HuH-7.5 (cell line): ENCODE measurements at places on chromosomes 6 and 20.
A peak's percentile ranks its signal among the peaks of the same experiment; 100 is the strongest.

GRCh38 chr20:25005220-25005619 lies 12.7 kb upstream of the APMAP start:
- DNase-seq: no peak

DNA sequence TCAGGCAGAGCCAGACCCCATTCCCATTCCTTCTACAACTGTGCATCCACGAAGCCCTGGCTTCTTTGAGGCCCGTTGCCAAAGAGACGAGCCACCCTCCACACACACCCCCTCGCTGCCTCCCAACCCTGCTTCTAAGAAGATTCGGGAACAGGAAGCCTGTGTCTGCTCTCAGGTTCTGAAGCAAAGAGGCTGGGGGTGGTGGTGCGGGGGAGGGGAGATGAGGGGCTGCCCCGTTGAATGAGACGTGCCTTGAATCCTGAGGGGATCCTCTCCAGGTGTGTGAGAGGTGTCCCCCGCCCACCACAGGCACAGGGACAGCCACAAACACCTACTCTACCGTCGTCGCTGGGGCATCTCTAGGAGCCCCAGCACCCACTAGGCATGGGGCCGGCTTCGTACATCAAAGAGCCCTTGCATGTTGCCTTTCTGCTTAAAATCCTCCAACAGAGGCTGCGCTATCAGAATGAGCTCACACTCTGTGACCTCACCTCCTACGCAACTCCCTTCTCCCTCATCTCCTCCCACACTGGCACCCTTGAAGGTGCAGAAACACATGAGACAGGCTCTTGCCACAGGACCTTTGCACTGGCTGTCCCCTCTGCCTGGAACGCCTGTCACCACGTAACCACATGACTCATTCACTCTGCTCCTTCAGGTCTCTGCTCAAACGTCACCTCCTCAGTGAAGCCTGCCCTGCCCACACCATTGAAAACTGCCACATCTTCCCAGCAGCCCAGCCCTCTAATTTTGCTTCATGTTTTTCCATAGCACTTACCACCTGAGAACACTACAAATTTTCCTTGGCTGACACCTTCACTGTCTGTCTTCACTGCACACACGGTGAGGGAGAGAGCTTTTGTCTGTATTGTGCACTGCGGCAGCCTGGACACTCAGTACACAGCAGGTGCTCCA lies 58.5 kb downstream of the PREX1 start:
- DNase-seq: no peak

DNA sequence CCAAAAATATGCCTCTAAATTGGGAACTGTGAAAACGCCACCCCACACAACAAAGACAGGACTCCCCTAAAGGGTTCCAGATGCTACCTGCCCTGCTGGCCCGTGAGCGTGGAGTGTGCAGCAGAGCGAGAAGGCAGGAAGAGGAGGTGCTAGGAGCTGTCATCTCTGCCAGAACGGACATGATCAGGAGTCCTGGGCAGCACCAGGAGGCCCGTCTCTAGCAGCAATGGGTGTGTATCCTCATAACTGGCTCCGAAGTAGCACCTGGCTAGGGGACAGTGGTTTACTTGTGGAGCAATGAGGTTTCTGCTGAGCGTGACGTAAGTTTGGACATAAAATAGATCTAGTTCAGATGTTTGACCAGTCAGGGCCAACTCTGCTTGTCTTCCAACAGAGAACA lies 226.0 kb downstream of the CDH4 start:
- DNase-seq: no peak

GRCh38 chr6:7532232-7532631 lies 9.2 kb upstream of the DSP start:
- DNase-seq: no peak

DNA sequence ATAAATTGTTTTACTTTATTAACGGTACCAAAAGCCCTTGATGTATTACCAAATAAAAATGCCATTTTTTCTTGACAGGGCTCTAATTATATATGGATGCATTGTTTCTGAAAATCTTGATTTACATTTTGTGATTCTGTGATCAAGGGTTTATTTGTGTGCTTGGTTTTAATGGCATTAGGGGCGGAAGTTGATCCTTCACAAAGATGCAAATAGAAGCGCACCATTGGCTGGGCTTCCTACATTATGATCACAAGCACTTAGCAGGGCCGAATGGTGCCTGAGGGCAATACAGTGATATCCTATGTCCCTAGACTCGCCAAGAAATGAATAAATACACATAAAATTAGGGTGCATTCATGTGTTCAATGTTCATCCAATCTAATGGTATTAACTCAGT lies 172.9 kb upstream of the UST start:
- DNase-seq: no peak

DNA sequence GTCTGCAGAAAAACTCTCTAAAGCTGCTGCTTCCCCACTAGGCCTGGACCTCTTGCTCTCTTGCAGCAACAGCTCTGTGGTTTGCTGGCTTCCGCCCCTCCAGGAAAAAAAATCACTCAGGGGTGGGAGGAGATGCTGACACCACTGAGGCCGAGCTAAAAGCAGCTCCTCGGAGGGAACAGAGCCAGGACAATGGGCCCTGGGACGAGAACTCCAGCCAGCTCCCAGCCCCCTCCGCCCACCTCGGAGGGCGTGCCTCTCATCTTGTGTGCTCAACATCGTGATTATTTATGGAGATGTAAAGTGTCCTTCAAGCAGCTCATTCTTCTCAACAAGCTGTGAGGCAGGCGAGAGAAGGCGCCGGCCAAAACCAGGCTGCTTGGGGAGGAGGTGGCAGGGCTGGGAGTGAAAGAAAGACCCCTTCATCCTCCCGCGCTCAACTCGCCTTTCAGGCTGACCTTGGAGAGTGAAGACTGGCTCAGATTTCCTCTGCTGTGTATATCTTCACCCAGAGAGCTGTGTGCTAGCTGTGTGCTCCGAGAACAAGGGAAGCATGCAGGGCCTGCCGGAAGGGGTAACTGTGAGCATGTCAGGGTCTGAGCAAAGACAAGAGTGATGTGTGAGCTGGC lies 53.5 kb upstream of the LRFN2 start:
- DNase-seq: no peak

GRCh38 chr6:30258204-30258603 lies 45.0 kb upstream of the TRIM26 start:
- no peak for DNase-seq

DNA sequence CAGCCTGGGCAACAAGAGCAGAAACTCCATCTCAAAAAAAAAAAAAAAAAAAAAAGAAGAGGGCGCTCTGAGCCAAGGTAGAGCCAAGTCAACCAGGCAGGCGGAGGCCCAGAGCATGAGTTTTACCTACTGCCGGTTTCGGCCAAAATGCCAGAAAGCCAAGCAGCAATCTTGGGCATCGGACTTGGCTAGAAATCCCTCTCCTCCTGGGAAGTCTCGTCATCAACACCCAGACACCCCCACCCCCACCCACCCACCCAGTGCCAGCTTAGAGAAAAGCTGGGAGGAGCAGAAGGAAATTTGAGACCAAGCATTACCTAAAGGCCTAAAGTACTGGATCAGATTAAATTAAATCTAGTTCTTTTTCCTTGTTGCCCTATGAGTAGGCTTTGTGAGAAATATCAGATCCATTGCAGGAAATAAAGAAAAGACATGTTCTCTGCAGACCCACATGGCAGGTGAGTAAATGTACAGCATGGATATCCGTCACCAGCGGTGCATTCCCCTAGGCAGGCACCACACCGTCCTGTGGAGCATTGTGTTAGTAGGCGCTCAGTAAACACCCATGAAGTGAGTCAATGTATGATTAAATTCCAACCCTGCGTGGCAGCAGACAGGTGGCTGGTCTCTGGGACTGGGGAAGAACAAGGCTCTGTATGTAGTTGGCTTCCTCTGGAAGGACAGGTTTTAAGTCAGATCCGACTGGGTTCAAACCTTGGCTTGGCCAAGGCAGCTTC lies 21.0 kb downstream of the RIPOR3 start:
- peak; percentile 97 for DNase-seq

DNA sequence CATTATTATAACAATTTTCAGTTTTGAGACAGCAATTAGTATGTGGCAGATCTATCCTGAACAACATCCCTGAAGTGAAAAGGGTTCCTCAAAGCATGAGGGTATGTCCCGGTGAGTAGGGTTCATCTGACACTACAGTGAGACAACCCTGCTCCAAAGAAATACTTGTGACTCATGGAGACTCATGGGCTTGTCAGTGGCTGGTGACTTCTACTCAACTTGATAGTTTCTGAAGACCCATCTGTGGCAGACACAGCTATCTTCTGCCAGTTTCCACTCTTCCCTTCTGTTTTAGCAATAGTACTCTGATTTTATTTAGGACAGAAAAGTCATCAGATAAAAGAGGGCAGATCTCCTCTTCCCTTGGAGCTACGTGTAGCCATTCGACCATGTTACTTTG lies 41.4 kb downstream of the MAP3K7 start:
- DNase-seq: no peak

DNA sequence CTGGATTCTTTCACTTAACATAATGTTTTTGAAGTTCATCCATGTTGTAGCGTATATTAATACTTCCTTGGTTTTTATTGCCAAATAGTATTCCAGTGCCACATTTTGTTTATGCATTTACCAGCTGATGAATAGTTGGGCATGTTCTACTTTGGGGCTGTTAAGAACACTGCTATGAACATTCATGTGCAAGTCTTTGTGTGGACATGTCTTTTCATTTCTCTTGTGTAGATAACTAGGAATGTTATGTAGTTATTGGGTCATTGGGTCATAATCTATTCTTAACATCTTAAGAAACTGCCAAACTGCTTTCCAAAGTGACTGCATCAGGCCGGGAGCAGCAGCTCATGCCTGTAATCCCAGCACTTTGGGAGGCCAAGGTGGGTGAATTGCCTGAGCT lies 43.8 kb upstream of the GLP1R start:
- no peak for DNase-seq

- no peak for DNase-seq
Observed at GRCh38 chr6:29510746-29511300, 23.1 kb upstream of the MAS1L start.

DNA sequence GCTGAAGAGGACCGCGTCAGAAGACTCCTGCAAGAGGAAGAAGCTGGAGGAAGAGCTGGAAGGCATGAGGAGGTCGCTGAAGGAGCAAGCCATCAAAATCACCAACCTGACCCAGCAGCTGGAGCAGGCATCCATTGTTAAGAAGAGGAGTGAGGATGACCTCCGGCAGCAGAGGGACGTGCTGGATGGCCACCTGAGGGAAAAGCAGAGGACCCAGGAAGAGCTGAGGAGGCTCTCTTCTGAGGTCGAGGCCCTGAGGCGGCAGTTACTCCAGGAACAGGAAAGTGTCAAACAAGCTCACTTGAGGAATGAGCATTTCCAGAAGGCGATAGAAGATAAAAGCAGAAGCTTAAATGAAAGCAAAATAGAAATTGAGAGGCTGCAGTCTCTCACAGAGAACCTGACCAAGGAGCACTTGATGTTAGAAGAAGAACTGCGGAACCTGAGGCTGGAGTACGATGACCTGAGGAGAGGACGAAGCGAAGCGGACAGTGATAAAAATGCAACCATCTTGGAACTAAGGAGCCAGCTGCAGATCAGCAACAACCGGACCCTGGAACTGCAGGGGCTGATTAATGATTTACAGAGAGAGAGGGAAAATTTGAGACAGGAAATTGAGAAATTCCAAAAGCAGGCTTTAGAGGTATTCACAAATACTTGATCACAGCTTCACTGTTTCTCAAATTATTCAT lies 8.9 kb upstream of the SNRNP48 start:
- DNase-seq: peak; percentile 22

GRCh38 chr6:161204866-161205557 lies 68.8 kb downstream of the AGPAT4 start:
- DNase-seq: no peak

- DNase-seq: no peak
Observed at GRCh38 chr6:7637533-7637932, 47.5 kb downstream of the SNRNP48 start.

GRCh38 chr6:105569706-105570105 lies 166.8 kb upstream of the PREP start:
- DNase-seq: peak; percentile 16

DNA sequence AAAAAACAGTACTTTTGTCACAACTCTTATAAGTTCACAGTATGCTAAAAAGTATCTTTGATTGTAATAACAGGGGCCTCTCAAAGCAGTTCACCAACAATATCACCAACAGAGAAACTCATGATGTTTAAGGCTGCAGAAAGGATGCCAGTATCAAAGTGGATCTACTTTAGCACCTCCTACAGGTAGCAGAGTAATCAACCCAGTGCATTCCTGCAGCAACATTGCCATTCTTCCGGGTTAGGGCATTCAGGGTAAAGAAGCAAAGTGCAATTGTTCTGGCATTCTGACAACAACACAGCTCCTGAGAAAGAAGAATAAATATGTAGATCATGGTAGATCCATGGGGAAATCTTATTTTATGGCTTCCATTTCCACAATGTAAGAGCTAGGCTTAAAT lies 7.6 kb upstream of the SLC17A4 start:
- DNase-seq: no peak

- no peak for DNase-seq
Observed at GRCh38 chr6:53898026-53898795, 103.4 kb downstream of the LRRC1 start.

DNA sequence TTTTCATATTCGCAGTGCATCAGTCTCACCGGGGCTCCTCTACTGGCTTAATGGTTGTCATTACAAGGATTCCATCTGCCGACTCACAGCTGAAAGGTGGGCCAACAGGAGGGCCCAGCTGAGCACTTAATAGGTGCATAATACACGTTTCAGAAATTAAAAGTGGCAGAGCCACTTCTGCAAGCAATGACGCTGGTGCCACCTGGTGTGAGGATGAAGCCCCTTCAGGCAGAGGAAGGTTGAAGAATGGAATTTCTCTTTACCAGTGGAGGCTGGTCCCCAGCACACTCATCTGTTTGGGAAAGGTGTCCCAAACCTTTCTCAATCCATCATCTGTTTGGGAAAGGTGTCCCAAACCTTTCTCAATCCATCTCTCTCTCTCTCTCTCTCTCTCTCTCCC lies 8.2 kb upstream of the STMND1 start:
- no peak for DNase-seq

DNA sequence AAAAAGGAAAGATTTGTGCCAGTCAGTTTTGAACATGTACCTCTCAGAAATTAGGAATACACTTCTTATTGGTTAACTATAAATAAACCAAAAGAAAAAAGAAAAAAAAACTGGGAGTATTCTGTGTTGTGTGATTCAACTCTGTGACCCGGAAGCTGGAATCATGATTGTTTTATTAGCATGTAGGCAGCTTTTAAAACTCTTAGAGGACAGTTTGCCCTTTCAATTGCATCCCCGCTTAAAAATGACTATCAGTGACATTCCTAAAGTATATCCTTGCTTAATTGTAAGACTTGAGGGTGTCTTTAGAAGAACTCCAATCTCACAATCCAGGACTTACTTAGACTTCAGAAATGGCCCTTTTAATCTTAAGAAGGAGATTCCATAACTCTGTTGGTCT lies 29.1 kb upstream of the TENT5A start:
- no peak for DNase-seq

DNA sequence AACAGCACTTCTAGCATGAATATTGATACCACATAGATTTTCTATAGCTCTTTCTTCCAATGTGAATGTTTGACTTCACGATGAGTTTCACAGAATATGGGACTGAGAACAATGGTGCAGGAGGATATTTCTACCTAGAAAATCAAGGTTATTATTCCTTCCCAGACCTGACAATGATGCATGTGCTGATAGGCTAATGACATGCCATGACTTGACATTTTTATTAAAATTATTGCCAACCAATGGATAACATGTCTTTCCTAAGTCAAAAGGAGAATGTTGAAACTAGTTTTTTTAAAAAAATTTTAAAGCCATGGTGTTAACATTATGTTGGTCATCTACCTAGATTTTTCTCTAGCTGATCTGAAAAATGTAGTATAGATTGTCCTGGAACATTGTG lies 923 bp downstream of the IL17A start:
- DNase-seq: no peak

GRCh38 chr20:60137657-60138245 lies 179.5 kb downstream of the CDH26 start:
- peak; percentile 30 for DNase-seq
